ENCODE measurements at places on chromosomes 6 and 20. TPM values are rescaled to one million over a fixed set of nuclear protein-coding genes. Genes with fewer than 3 reads are reported as not detected.

DNA sequence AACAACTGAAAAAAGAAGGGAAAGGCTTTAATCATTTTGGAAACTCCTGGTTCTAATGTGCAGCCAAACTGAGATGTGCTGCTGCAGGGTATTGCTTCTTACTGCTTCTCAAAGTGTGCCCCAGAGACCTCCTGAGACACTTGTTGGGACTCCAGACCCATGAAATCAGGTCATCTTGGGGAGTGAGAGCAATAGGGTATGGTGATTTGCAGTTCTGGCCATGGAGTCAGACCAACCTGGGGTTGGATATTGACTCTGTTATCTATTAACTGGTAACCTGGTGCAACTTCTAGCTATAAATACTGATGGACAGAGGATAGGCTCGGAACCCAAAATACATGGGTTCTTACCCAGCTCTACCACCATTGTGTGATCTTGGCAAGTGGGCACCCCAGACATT, 3.8 kb downstream of the TSPO2 start:
- no peaks in the 10 kb centered on the region for H3K27me3 ChIP-seq
- no peak for DNase-seq
- peaks cover 2% of the 10 kb centered on the region for H3K36me3 ChIP-seq
- peaks cover 67% of the 10 kb centered on the region for H3K4me1 ChIP-seq

DNA sequence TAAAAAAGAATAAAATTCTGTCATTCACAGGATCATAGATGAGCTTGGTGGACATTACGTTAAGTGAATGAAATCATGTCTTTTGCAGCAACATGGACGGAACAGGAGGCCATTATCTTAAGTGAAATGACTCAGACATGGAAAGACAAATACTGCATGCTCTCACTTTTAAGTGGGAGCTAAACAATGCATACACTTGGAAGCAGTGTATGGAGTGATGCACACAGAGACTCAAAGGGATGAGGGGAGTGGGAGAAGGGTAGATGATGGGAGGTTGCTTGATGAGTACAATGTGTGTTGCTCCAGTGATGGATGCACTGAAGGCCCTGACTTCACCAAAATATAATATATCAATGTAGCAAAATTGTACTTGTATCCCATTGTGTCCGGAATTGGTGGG, 293.4 kb downstream of the CD109 start:
- no peaks in the 10 kb centered on the region for H3K4me1 ChIP-seq
- no peak overlapping the region for H3K27ac ChIP-seq
- no peak for DNase-seq
- no peaks in the 10 kb centered on the region for H3K27me3 ChIP-seq
- no peaks in the 10 kb centered on the region for H3K36me3 ChIP-seq

The PLCB4 gene
- not detected for total RNA-seq

GRCh38 chr6:148799647-148800046, 52.8 kb downstream of the UST start:
- no peaks in the 10 kb centered on the region for H3K27me3 ChIP-seq
- H3K4me3 ChIP-seq = no peak overlapping the region
- H3K4me1 ChIP-seq = no peaks in the 10 kb centered on the region
- no peak overlapping the region for H3K27ac ChIP-seq
- no peak for DNase-seq
- no peaks in the 10 kb centered on the region for H3K36me3 ChIP-seq

GRCh38 chr6:167272696-167273379, 18.3 kb upstream of the UNC93A start:
- no peaks in the 10 kb centered on the region for H3K36me3 ChIP-seq
- peak overlapping the region; percentile 13 for H3K27ac ChIP-seq
- DNase-seq = no peak

DNA sequence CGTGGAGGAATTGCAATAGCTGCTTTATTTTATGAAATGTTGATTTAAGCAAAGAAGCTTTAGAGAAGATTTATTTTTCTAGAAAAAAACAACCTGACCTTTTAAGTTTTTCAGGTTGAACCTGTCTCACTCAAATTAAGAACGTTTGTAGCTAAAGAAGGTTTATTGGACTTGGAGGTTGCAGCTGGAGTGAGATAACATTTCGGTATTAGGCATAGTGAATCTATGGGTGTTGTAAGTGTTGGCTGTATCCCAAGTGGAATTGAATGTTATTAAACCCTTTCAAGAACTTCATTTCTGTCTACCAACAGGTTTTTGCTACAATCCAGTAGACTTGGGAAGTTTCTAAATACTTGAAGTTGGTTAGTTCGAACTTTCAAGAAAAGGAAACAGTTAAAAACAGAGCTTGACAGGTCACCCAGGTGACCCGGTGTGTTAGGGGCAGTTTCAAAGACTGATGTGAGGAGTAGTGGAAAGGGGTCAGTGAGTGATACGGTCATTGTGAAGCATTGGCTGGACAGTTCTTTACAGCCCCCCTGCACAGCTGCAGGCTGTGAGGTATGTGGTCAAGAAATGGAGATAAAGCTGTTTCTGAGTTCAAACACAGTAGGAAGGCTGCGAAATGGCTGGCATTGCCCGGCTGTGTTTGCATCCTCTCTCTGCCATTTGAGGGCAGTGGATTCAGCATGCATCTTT, 2.4 kb upstream of the TBCC start:
- no peak overlapping the region for H3K27ac ChIP-seq
- no peaks in the 10 kb centered on the region for H3K27me3 ChIP-seq
- no peak for DNase-seq

The TRIM10 gene
- 4.5 TPM for total RNA-seq

GRCh38 chr6:2245103-2245876, at the start of gene GMDS:
Gene GMDS (minus strand): TSS chr6:2245605.
- peak within 1 kb of the TSS; percentile 92 for H3K27ac ChIP-seq
- peaks cover 68% of the 10 kb centered on the region for H3K4me1 ChIP-seq
- H3K27me3 ChIP-seq = no peaks in the 10 kb centered on the region
- H3K36me3 ChIP-seq = peaks cover 18% of the 10 kb centered on the region
- DNase-seq = peak; percentile 85

GRCh38 chr6:142420802-142421201, 119.0 kb downstream of the ADGRG6 start:
- no peak overlapping the region for H3K27ac ChIP-seq
- no peak overlapping the region for H3K4me3 ChIP-seq
- no peaks in the 10 kb centered on the region for H3K27me3 ChIP-seq
- no peak for DNase-seq
- peaks cover 68% of the 10 kb centered on the region for H3K36me3 ChIP-seq

DNA sequence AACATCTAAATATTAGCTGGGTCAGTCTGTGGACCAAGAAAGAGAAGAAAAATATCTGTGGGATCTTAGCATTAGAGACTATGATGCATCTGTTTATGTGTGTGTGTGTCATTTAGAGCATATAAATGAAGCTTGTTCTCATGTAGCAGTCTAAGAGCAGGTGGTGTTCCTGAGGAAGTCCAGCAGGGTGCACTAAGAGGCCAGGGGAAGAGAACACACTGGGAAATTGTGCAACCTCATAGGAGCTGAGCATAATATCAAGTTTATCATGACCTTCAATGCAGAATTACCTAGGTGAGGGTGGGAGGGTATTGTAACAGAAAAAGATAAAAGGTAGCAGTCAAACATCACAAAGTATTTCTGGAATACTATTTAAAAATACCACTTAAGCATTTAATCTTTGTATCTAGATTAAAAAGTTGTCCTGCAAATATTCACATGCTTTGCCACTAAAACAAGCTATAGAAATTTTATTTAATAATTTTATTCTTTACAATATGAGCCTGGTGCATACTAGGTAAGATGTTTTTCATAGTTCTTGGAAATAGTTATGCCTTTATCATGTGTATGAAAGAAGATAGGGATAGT, 80.5 kb downstream of the SMPDL3A start:
- H3K4me3 ChIP-seq = no peak overlapping the region
- H3K27me3 ChIP-seq = no peaks in the 10 kb centered on the region
- no peak overlapping the region for H3K27ac ChIP-seq
- H3K36me3 ChIP-seq = no peaks in the 10 kb centered on the region
- no peaks in the 10 kb centered on the region for H3K4me1 ChIP-seq
- peak; percentile 53 for DNase-seq

The PRR18 gene
- total RNA-seq = 0.04 TPM

DNA sequence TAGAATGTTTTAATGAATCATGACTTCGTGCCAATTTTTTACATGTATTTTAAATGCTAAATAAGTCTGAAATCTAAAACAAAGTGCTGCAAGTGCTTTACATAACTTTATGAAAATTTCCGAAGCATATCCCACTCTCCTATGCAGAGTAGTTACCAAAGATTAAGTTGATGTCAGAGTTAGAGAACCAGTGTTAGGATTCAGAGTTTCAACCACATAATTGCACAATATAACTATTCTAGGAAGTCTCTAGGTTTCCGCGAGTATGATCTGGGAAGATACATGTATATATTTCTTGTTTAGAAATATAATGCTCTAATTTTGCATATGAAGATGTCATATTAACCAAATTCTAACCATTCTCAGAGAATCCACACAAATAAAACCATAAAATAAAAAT, 74.8 kb downstream of the ASCC3 start:
- no peak for DNase-seq
- no peaks in the 10 kb centered on the region for H3K27me3 ChIP-seq
- 0 out of 3 replicates have a peak, but pooled peaks cover 4% of the 10 kb centered on the region for H3K36me3 ChIP-seq
- H3K4me1 ChIP-seq = no peaks in the 10 kb centered on the region

The SPDEF gene
- not detected for total RNA-seq

DNA sequence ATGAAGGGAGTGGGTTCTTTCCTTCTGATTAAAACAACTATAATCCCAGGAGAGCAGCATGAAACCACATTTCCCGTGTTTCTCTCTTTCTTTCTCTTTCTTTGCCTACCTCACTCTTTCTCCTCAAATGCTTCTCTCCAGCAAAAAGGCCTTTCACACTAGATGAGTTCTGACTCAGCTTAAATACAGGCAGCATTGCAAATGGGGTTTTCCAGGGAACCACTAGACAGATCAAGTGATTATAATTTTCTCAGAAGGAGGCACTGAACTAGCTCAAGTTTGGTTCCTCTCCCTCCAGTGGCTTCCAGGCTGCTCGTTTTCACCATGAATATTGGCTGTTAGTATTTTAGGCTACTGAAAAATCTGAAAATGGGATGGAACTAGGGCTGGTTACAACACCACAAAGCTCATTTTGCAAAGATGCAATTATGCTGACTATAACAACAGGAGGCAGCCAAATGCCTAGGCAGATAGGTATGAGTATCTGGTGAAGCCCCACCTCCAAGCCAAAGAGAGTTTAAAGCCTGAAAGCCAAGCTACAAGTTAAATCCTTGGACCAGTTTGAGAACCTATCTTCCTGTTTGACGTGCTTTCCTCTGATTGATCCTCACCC, 260.0 kb downstream of the MMUT start:
- H3K36me3 ChIP-seq = no peaks in the 10 kb centered on the region
- no peak overlapping the region for H3K4me3 ChIP-seq
- DNase-seq = no peak
- no peaks in the 10 kb centered on the region for H3K4me1 ChIP-seq
- H3K27ac ChIP-seq = no peak overlapping the region

GRCh38 chr6:3742076-3742425, 9.5 kb downstream of the PXDC1 start:
- peaks cover 47% of the 10 kb centered on the region for H3K36me3 ChIP-seq
- no peak overlapping the region for H3K27ac ChIP-seq
- no peak overlapping the region for H3K4me3 ChIP-seq
- peaks cover 63% of the 10 kb centered on the region for H3K4me1 ChIP-seq

DNA sequence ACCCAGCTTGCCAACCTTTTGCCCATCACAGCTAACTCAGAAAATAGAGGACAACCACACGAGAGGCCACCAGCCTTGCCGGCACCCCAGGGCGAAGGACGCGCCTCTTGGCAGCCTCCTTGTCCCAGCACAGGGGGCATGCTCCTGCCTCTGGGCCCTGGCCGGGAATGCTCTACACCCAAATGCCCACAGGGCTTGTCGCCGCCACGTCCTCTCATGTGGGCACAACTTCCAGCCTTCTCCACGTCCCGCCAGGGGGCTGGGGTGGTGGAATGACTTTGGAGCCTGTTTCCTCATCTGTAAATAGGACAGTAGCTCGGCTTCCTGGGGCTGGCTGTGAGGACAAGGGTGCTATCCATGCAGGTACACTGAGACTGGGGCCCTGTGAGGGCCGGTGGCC, 152.4 kb upstream of the MLN start:
- no peak for DNase-seq
- peaks cover 52% of the 10 kb centered on the region for H3K27me3 ChIP-seq

DNA sequence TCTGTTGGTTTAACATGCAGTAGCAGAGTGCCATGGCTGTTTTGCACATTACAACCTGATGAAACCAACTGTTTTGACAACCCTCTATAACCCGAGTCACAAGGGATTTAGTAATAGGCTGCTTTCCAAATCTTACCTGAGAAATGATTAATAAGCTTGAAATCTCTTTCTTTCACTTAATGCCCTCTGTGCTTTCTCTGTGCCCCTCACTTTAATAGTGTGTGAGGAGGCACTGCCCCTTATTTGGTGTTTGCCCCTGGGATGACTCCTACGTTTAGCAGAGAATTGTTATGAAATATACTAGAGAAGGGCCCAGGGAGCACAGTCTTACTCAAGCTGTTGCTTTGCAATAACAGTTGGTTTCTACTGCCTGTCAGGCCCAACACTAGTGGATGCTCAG, 31.0 kb upstream of the PTCHD4 start:
- no peaks in the 10 kb centered on the region for H3K4me1 ChIP-seq
- H3K36me3 ChIP-seq = no peaks in the 10 kb centered on the region
- H3K27ac ChIP-seq = no peak overlapping the region
- no peaks in the 10 kb centered on the region for H3K27me3 ChIP-seq

GRCh38 chr6:31087494-31088089, 24.8 kb downstream of the C6orf15 start:
- peaks cover 26% of the 10 kb centered on the region for H3K4me1 ChIP-seq
- no peak overlapping the region for H3K27ac ChIP-seq
- DNase-seq = peak; percentile 78
- H3K4me3 ChIP-seq = no peak overlapping the region
- H3K27me3 ChIP-seq = peaks cover 1% of the 10 kb centered on the region

The KIAA1755 gene
- 0.04 TPM for total RNA-seq

DNA sequence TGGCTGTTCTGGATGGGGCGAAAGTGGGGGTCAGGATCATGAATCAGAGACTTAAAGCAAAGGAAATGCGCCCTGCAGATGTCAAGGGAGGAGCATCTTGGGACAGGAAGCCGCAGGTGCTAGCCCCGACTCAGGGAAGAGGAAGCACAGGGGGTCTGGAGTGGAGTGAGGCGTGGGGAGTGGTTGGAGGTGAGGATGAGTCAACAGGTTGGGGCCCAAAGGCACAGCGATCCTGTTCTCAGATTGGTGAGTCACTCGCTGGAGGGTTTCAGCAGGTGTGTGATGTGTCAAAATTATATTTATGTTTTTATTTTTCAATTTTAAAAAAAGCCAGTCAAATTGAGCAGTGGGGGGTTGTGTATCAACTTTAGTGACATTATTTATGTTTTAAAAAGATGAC, 19.0 kb downstream of the PACSIN1 start:
- H3K4me3 ChIP-seq = no peak overlapping the region
- H3K36me3 ChIP-seq = no peaks in the 10 kb centered on the region
- peaks cover 1% of the 10 kb centered on the region for H3K27me3 ChIP-seq
- no peaks in the 10 kb centered on the region for H3K4me1 ChIP-seq
- DNase-seq = no peak

DNA sequence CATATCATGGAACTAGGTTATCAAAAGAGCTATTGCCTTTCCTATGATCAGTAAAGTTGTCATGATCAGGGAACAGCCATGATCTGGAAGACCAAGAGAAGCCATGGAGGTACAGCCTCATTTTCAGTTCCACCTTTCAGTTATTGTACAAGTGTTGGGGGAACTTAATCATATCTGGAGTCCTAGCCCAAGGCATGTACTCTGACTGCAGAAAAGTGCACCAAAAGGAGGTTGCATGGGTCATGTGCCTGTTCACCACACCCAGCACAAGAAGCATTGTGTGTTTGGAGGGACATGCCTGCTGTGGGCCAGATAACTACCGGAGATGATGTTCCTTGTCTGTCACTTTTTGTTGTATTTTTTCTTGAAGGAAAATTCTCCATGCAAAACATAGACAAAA, 185.8 kb upstream of the MAN1A1 start:
- no peak overlapping the region for H3K4me3 ChIP-seq
- no peak for DNase-seq
- peaks cover 7% of the 10 kb centered on the region for H3K27me3 ChIP-seq
- H3K36me3 ChIP-seq = no peaks in the 10 kb centered on the region
- H3K27ac ChIP-seq = no peak overlapping the region

Measured in HepG2 (cell line).